ENCODE measurements at places on chromosomes 3 and 15.

- no peak for DNase-seq
Measured at GRCh38 chr3:185270956-185271332, 17.1 kb upstream of the EHHADH start.

DNA sequence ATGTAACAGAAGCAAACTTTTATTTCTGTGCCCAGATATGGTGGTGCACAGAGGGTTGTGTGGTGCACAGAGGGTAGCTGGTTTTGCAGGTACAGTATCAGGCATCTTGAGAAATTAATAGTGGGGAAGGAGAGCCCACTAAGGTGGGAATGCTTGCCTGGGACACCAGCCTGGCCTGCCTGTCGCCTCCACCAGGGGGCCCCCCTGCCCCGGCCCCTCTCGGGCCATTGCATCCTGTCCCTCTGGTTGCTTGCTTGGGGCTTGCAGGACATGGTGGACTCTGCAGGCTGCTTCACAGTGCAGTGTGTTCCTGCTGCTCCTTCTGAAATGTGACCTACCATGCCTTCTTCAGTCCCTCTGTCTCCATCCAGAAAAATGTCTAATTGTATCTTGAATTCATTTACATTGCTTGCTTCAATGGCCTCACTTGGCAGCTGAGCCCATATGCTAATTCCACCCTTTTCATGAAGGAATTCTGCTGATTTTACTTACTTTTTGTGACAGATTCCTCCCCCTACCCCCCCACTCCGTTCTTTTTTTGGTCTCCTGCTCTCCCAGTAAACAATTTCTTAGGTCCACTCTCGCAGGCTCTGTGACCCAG is 73.6 kb downstream of the EEFSEC start:
- peak; percentile 53 for DNase-seq

- no peak for DNase-seq
Measured at GRCh38 chr15:58608129-58608590, 141.3 kb downstream of the ADAM10 start.

- DNase-seq: no peak
Measured at GRCh38 chr3:20846832-20847231, 660.8 kb upstream of the SGO1 start.

DNA sequence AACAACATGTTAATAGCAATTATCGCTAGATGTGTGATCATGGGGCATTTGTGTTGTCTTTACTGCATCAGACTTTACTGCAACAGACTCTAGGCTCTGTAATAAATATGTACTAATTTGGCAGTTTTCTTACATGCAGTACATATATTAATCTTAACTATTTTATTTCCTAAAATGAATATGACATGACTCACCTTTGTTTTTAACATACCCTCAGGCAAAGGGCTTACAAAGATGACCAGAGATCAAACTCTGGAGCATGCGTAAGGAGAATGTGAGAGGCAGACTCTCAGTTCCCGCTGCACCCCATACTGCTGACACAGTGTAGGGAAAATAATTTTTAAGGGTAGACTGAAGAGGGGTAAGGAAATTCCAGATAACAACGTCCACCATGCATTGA is 7.2 kb upstream of the FAM174B start:
- DNase-seq: no peak

DNA sequence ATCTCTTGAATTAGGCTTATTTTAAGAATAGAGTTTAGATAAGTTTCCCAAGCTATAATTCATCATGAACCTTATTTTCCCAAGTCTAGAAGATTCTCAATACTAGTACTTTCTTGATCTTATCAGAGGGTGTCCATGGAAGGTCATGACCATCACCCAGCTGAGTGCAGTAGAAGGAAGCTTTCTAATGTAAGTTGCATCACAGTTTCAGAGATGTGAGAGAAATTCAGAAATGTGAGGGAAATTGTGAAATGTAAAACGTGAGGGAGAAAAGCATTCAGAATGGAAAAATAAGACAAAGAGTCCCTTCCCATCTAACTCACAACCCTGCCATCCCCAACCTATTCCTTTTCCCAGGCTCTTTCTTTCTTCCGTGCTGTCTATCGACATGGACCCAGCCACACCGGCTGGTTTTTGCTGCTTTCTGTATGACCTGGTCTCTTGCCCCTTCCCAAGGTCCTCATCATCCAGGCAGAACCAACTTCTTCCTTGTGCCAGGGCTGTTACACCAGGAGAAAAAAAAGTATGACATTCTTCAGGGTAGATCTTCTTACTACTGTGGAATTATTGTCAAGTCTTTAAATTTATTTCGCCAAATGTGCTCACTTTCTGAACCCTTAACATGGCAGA is 6.7 kb downstream of the CAPN3 start:
- no peak for DNase-seq

- no peak for DNase-seq
Measured at GRCh38 chr3:95407709-95408463, 1345.0 kb downstream of the NSUN3 start.

- DNase-seq: no peak
Measured at GRCh38 chr3:39273119-39273518, 6.7 kb downstream of the CX3CR1 start.

DNA sequence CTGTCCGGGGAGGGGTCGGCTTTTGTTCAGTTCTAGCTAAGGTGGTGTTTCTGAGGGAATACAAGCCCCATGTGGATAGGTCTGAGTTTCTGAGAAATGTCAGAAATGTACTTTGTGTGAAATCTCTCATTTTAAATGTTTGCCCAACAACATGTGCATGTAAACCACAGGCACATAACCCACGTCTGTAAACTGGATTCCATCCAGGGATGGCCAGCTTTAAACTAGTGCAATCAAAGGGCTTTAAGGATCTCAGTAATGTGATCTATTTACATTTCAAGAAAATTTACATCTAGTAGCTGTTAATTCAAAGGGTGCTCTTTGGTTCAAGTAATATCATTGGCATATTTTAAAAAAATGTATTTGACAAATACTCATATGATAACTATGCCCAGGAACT is 52.0 kb downstream of the POLR2M start:
- DNase-seq: no peak

GRCh38 chr15:89401631-89402517 is 67.2 kb upstream of the POLG start:
- DNase-seq: no peak

GRCh38 chr15:90106522-90107117 is 4.4 kb upstream of the IDH2 start:
- no peak for DNase-seq

GRCh38 chr3:196603683-196604082 is 35.2 kb downstream of the FBXO45 start:
- DNase-seq: peak; percentile 12

DNA sequence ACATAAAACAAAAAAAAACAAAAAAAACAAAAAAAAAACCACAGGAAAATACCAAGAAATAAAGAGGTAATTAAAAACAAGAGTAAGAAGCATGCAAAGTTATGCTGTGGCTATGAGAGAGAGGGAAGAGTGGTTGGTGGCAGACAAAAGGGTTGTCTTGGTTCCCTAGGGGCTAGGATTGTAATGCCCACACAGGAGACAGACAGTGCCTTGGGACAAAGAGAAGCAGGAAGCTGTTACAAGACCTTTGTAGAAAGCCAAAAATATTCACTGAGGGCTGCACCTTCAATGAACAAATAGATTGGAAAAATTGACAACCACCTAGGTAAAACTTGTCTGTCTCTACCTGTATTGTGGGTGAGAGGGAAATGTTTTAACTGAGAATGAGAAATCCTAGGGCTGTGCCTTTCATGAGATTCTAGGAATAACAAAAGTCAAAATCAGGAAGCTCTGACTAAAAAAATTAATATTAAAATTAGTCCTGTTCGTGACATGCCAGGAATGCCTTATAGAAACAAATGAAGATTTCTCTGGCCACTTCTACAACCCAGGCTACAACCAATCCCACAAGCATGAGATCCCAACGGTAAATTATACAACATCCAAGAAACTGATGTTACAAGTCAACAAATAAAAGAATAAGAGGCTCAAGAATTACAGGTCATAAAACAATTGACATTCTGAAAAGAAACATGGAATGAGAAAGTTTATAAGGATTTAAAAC is 45.0 kb upstream of the PRICKLE2 start:
- no peak for DNase-seq

GRCh38 chr3:43353923-43354670 is 67.8 kb downstream of the SNRK start:
- no peak for DNase-seq

- DNase-seq: no peak
Measured at GRCh38 chr3:106452096-106452495, 583.3 kb upstream of the CBLB start.

- no peak for DNase-seq
Measured at GRCh38 chr15:70272565-70273355, 175.0 kb upstream of the TLE3 start.

DNA sequence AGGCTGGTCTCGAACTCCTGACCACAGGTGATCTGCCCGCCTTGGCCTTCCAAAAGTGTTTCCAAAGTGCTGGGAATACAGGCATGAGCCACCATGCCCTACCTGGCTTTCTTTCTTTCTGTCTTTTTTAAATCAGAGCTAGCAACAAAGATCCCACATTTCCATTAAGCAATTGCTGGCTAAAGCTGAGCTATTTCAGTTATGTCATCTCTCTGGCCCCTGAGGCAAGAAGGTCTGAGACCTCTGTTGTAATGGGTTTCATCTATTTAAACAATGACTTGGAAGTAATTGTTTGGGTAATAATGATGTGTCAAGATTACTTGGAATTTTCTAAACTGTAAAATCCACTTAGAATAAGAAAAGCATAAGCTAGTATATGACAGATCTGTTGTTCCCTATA is 30.2 kb upstream of the CRBN start:
- DNase-seq: no peak

DNA sequence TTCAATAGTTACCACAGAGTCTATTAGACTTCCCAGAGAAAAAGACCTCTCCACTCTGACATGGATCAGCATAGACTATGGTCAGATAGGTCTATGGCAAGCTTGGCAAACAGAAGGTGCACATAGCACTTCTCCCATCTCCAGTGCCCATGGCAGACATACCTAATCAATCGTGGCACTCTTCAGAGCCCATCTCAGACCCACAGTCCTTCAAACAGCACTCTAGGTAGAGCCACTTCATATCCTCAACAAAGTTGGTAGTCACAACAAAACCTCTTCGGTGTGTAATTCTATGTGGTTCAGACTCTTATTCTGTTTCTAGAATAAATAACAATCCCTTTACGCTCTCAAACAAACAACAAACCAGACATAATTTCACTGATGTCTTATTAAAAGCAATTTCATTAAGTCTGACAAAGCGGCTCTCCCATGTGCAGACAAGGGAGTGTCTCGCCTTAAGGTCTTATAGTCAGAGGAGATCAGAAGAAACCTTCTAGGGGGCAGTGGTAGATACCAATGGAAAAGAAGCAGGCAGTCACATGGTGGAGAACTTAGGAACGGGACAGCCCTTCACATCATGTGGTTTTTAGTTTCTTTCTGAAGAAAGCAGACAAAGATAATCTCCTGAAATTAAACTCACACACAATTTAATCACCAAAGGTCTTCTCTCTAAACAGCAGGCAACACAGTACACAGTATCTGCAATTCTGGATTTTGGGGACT is 483.4 kb downstream of the FOXP1 start:
- no peak for DNase-seq

GRCh38 chr3:152193673-152194267 is 75.0 kb upstream of the MBNL1 start:
- DNase-seq: peak; percentile 50

- no peak for DNase-seq
Measured at GRCh38 chr3:8385848-8386620, 115.6 kb upstream of the LMCD1 start.

GRCh38 chr3:33956206-33956605 is 157.8 kb downstream of the PDCD6IP start:
- no peak for DNase-seq

Measured in activated T-cell treated with anti-CD3 and anti-CD28 coated beads, Interleukin-2, amount 50 U/mL, for 48 hours (primary cell).